ENCODE measurements at places on chromosomes 11 and 22. TPM values are rescaled to one million over a fixed set of nuclear protein-coding genes. Genes with fewer than 3 reads are reported as not detected.

GRCh38 chr22:44550711-44551491 lies 52.9 kb upstream of the RTL6 start:
- DNase-seq: no peak
- no peaks in the 10 kb centered on the region for H3K36me3 ChIP-seq
- H3K27ac ChIP-seq: no peak overlapping the region
- H3K4me3 ChIP-seq: no peak overlapping the region
- H3K4me1 ChIP-seq: peaks cover 4% of the 10 kb centered on the region

- peaks cover 5% of the 10 kb centered on the region for H3K27me3 ChIP-seq
- no peak overlapping the region for H3K4me3 ChIP-seq
- H3K4me1 ChIP-seq: peaks cover 23% of the 10 kb centered on the region
- no peaks in the 10 kb centered on the region for H3K36me3 ChIP-seq
- no peak for DNase-seq
Measured at GRCh38 chr11:76424379-76424778, 20.4 kb upstream of the EMSY start.

DNA sequence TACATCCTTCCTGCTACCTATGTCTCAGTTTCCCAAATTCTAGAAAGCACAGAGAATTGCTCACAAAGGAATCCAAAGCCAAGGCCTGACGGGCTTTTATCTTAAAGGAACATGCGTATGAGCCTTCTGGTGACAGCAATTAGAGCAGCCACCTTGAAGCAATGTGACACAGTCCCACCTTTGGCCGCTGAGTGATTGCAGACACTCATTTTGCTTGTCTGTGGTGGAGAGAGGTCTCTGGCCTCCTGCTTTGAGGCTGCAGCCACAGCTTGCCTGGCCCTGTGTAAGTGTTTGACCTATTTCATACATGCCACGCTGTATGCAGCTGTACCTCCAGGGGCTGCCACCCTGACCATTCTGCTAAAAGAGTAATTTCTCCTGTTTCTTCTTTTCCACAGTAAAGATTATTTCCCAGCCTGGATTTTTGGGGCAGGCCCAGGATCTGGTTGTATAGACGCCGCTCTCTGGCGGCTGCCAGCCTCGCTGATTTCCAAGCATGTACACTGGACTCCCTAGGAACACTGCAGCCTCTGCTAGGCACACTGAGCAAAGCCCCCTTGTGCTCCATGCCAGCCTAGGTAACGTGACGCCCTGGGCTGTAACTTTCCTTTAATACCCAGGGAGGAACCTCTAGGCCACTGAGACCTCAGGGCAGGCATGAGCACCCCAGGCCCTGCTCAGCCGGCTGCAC lies 1.1 kb upstream of the TMA7B start:
- H3K4me1 ChIP-seq: peaks cover 72% of the 10 kb centered on the region
- no peaks in the 10 kb centered on the region for H3K27me3 ChIP-seq
- peak overlapping the region; percentile 32 for H3K4me3 ChIP-seq
- DNase-seq: no peak
- peaks cover 66% of the 10 kb centered on the region for H3K36me3 ChIP-seq
- peak overlapping the region; percentile 55 for H3K27ac ChIP-seq

DNA sequence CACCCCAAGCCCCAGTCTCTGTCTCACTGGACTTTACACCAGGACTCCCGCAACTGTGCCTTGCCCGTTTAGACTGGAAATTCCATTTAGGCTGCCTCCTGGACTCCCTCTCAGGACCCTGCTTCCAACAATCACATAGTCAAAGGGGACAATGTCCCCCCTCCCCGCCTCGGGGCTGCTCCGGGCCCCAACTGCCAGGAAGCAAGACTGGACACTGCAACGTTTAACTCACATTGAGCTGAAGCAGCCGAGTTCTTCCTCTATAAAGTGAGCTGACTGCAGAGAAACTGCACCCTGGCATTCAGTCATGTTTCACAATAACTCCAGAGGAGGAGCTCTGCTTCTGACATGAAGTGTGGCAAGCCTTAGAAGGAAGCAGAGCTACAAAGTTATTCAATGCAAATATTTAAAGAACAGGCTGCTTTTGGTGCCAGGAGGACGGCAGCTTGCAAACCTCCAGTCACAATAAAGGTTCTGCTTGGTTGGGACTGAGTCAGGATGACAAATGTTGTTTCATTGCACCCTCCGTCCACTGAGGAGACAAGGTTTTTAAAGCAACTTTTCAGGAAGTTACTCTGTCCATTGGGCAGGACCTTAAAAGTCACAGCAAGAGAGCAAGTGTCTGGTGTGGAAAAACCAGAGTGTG lies 19.9 kb downstream of the PACSIN2 start:
- H3K4me3 ChIP-seq: no peak overlapping the region
- peaks cover 5% of the 10 kb centered on the region for H3K36me3 ChIP-seq
- no peak for DNase-seq
- no peak overlapping the region for H3K27ac ChIP-seq
- H3K27me3 ChIP-seq: no peaks in the 10 kb centered on the region
- H3K4me1 ChIP-seq: peaks cover 26% of the 10 kb centered on the region

DNA sequence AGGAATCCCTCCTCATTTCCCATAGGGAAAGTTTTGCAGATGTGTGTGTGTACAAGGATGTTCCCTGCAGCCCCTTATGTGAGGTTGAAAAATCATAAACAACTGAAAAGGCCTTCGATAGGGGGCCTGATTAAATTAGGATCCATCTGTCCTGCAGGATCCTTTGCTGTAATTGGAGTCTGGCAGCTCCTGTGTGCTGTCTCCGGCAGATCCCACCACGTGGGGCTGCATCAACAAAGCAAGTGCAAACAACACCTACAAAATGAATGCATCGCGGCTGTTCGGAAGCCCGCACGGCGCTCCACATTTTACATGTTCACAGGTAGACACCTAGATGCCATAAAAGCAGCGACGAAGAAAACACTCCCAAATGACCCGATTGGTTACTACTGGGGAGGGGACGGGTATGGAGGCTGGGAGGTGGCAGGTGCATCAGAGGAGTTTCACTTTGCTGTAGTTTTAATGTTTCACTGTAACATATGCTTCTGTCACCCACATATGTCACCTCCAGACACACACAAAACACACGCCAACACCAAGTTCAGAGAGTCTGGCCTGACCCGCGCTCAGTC lies 52.2 kb downstream of the NFAM1 start:
- no peak for DNase-seq
- H3K36me3 ChIP-seq: no peaks in the 10 kb centered on the region
- no peaks in the 10 kb centered on the region for H3K4me1 ChIP-seq
- peaks cover 4% of the 10 kb centered on the region for H3K27me3 ChIP-seq

DNA sequence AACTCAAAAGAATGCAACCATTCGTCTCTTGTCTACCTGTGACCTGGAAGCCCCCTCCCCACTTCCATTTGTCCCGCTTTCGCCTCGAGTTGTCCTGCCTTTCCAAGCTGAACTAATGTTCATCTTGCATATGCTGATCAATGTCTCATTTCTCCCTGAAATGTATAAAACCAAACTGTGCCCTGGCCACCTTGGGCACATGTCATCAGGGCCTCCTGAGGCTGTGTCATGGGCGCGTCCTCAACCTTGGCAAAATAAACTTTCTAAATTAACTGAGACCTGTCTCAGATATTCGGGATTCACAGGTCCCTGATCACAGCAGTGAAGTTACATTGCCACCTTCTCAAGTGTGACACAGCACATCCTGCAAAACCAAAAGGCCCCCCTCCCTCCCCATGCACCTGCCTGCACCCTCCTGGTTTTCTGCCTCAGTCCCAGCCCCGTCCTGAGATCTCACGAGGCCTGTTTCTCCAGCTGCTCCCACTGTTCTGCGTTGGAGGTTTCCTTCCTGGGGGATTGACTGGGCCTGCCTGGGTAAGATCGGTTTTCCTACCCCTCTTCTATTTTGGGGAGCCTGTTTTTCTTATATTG lies 1328.7 kb downstream of the TBC1D22A start:
- no peak overlapping the region for H3K27ac ChIP-seq
- no peak overlapping the region for H3K4me3 ChIP-seq
- no peak for DNase-seq
- peaks cover 44% of the 10 kb centered on the region for H3K27me3 ChIP-seq

GRCh38 chr11:115910379-115910778 lies 406.2 kb upstream of the CADM1 start:
- no peak overlapping the region for H3K4me3 ChIP-seq
- H3K4me1 ChIP-seq: no peaks in the 10 kb centered on the region
- H3K27me3 ChIP-seq: no peaks in the 10 kb centered on the region
- H3K27ac ChIP-seq: no peak overlapping the region

DNA sequence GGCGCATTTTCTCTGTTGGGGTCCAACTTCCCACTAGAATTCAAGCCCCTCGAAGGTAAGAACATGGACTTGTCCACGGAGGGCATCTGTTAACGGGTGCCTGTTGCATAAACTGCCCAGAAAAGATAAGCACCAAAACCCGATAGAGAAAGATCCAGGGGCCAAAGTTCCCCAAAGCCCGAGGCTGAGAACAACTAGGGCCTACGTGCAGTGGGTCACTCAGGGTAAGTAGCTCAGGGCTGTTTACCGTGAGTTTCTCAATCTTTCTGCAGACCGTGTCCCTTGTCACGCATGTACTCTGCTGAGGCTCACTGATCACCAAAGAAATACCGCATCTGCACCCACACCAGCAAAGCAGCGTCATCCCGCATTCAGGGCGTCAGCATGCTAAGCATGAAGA lies 24.4 kb downstream of the PGA5 start:
- H3K4me1 ChIP-seq: peaks cover 3% of the 10 kb centered on the region
- DNase-seq: no peak
- H3K36me3 ChIP-seq: no peaks in the 10 kb centered on the region
- H3K27me3 ChIP-seq: peaks cover under 1% of the 10 kb centered on the region
- H3K27ac ChIP-seq: no peak overlapping the region
- no peak overlapping the region for H3K4me3 ChIP-seq

DNA sequence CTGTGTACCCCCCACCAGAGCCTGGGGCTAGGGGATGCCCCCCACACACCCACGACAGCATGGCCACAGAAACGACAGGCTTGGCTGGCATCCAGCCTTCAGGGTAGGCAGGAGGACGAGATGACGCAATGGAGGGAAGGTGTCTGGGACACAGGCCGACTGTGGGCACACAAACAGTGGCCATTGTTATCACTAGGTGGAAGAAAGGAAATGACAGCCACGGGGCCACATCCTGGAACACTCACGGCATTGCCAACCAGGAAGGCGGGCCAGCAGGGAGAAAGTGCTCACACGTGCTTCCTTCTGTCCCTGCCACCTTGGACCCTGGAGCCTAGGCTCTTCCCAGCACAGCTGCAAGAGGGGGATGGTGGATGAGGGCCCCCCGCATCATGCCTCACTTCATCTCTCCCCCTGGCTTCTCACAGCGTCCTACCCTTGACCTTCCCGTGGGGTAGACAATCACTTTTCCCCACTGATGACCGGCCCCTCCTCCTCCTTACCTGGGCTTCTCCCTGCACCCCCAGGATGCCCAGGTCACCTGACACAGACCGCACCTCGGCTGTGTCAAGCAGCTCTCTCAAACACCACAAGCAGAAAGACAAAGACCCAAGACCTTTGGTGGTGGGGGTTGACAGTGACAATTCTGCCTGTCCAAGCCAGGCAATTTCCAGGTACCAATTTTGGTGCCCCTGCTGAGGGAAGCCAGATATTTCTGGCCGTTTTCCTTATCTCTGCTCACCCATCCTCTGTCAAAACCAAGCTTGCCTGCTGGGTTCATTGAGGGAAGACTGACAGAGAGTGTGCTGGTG lies 8.6 kb downstream of the PLA2G6 start:
- H3K27ac ChIP-seq: peak overlapping the region; percentile 57
- no peak overlapping the region for H3K4me3 ChIP-seq
- H3K36me3 ChIP-seq: peaks cover 6% of the 10 kb centered on the region
- no peak for DNase-seq

DNA sequence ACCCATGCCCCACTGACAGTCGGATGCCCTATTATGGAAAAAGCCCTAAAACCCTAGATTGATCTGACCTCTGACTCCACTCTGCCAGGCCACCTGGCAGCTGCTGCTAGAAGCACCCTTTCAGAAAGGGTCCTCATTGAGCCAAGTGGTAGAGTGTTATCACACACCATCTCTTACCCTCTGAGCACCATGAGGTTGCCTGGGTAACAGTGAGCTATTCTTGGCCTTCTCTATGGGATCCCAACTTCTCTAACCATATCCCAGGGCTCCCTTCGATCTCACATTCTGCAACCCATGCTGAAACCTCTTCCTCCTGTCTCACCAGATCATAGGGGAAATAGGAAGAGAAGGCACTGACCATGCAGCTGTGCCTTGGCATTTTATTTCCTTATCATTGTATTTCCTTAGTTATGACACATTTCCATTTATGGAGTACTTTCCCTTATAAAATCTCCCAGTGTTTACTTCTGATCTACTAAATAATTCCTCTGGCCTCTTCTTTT lies 52.7 kb downstream of the MPPED2 start:
- no peak overlapping the region for H3K4me3 ChIP-seq
- H3K27me3 ChIP-seq: peaks cover 3% of the 10 kb centered on the region
- no peaks in the 10 kb centered on the region for H3K4me1 ChIP-seq

DNA sequence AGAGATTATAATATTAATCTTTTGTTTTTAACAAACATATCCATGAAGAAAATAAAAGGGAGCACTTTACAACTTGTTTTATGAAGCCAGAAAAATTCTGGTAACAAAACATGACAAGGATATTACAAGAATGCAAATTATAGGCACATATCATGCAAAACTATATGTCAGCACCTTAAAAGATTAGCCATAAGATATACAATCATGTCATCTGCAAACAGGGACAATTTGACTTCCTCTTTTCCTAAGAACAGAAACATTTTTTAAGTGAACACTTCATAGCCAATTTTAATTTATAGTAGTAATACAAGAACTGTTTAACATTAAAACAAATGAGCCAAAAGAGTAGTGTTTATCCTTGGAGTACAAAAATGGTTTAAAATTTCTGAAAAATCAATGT lies 916.5 kb upstream of the CNTN5 start:
- no peak overlapping the region for H3K4me3 ChIP-seq
- no peaks in the 10 kb centered on the region for H3K36me3 ChIP-seq
- no peak overlapping the region for H3K27ac ChIP-seq
- no peaks in the 10 kb centered on the region for H3K27me3 ChIP-seq

- H3K27ac ChIP-seq: no peak overlapping the region
- no peaks in the 10 kb centered on the region for H3K36me3 ChIP-seq
- peaks cover 10% of the 10 kb centered on the region for H3K4me1 ChIP-seq
- DNase-seq: no peak
Measured at GRCh38 chr11:120186456-120186773, 24.4 kb upstream of the OAF start.

DNA sequence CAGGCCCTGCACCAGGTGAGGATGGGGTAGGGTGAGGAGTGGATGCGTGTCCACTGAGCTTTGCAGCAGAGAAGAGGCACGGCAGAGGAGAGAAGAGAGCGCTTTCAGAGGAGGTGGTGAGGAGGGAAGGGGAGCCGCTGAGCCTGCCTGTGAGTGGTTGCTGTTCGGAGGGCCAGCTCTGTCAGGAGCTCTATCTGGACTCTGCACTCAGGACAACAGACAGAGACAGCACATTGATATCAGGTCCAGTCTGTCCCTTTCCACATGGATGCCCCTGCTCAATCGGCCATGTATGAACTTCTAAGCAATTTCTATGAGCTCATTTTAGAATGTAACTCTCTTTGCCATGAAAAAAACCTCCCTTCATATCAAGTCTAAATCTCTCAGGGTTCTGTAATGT lies 158.6 kb downstream of the KIRREL3 start:
- no peaks in the 10 kb centered on the region for H3K4me1 ChIP-seq
- H3K27ac ChIP-seq: no peak overlapping the region
- no peaks in the 10 kb centered on the region for H3K36me3 ChIP-seq
- no peak for DNase-seq
- H3K4me3 ChIP-seq: no peak overlapping the region
- no peaks in the 10 kb centered on the region for H3K27me3 ChIP-seq

- H3K4me1 ChIP-seq: peaks cover 9% of the 10 kb centered on the region
- no peak overlapping the region for H3K27ac ChIP-seq
- no peak overlapping the region for H3K4me3 ChIP-seq
- no peak for DNase-seq
- H3K36me3 ChIP-seq: no peaks in the 10 kb centered on the region
Measured at GRCh38 chr11:76699451-76700091, 29.0 kb upstream of the LRRC32 start.

The PAMR1 gene
- not detected for total RNA-seq

The TSSK2 gene
- not detected for total RNA-seq

The VPREB1 gene
- total RNA-seq: not detected

The ACRV1 gene
- not detected for total RNA-seq

The PHOX2A gene
- not detected for total RNA-seq

Measured in activated T-helper 1 cell treated with anti-CD3 and anti-CD28 coated beads, Interleukin-12 subunit alpha, Interleukin-12 subunit beta, Interleukin-2, Interleukin-4 antibody, amounts not matched to agents 30 ng/mL and 10 ng/mL and 1 ng/mL, durations not matched to agents 14 hours and 24 hours and 36 hours (primary cell).